Activated CD4-positive, alpha-beta T cell treated with anti-CD3 and anti-CD28 coated beads, Interleukin-2, amount 50 U/mL, for 1 hour (primary cell): ENCODE measurements at places on chromosomes 16 and 17.

- DNase-seq, result no peak
These were observed 1.2 kb downstream of the KRT14 start for GRCh38 chr17:41585301-41586056.

DNA sequence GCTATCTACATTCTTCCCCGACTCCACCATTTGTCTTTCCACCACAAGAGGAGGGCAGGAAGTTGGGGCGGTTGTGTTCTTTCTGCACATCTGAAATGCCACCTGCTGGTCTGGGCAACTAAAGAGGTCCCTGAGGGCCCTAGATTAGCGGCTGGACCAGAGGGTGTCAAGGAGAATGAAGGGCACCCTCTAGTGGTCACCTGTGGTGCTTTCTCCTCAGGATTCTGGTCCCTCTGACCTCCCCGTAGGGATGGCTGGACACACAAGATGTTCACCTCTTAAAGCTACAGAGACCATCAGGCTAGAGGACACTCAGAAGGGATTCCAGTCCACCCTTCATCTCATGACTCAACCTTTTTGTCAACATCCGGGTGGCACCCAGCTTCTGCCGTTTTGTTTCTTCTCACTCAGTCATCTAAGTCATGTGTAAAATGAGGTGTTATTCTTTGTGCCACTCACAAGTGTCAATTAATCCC lies 2.9 kb upstream of the SCIMP start:
- DNase-seq, result no peak

GRCh38 chr16:14347706-14348105 lies 276.6 kb downstream of the MRTFB start:
- DNase-seq, result no peak

- DNase-seq, result no peak
These were observed 20.2 kb downstream of the KNOP1 start for GRCh38 chr16:19697756-19698318.
